GM12892 (cell line): ENCODE measurements at places on chromosomes 5 and 9.

DNA sequence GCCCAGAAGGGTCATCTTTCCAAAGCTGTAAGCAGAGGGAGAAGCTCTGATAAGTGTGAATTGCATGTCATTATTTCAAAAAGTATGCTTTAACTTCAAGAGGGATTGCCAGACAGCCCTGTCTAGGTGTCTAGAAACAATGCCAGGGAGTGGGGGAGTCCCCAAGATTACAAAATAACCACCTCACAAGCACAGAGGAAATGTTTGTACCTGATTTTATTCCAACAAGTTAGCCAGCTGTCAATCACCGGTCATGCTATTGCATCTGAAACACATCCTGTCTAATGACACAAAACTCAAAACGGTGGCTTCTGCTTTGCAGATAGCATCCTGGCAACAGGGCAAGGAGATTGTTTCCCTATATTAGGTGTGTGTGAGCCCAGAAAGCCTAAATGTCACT is 154.2 kb upstream of the WWC1 start:
- no peak for DNase-seq

DNA sequence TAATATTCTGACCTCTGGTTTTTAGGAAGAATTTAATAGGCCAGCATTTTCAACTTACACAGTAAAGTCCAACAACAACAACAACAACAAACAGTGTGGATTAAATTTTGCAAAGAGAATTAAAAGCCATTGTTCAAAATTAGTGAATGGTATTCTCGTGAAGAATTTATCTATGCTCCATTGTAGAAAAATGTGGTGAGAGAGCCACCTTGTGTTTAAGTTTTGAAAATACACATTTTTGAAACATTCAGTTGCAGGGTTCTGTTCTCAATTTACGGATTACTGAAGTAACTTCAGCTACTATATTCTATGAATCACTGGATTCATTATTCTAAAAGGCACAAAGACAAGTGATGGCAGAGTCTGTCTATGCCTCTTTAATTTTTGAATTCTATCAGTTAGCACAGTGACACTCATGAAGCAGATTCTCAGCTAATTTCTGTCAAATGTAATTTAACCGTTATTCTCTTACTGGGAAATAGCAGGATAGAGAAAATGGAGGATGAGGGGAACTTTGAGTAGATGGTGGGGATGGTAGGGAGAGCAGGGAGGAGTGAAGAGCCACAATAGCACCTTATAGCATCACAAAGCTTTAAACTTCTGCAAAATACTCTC is 11.0 kb downstream of the CCDC152 start:
- DNase-seq: no peak

- DNase-seq: no peak
These were observed 113.0 kb downstream of the SLF1 start for GRCh38 chr5:94731471-94731870.

- DNase-seq: no peak
These were observed 9.9 kb downstream of the ZNF622 start for GRCh38 chr5:16455668-16456067.

DNA sequence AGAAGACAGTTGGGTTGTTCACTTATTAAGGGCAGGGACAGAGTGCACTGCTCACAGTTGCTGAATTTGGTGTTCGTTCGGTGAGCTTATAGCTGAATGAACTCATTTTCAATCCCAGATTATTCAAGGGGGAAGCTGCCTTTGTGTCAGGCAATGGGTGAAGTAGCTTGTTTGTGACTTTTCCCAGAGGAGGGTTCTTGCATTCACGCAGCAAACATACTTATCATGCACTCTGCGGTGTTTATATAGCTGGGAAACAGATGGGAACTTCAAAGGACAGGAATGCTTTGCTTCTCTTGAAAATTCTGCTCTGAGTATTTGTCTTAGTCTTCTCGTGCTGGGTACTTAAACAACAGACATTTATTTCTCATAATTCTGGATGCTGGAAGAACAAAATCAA is 64.7 kb upstream of the ABCA1 start:
- DNase-seq: no peak

DNA sequence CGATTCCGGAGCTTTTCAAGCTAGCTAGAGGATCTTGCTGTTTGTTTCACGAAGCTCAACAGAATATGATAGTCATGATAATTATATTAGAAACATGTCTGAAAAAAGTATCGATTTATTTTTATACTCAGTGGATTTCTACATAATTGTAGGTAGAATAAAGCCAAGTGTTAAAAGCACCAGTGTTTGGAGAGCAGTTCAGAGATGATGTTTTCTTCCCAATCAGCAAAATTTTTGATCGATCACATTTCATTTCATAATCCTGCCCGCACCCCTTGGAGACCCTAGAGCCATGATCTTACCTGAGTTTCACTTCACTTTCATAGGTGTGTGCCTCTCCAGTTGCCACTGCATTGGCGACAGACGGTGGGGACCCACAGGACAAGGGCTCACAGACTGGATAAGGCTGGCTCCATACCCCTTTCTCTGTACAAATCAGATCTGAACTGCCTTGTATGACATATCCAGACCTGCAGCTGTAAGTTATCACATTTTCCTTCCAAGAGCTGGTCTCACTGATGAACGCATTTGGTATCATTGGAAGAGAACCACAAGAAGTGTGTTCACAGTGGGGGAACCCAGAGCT is 68.3 kb upstream of the TXNDC8 start:
- no peak for DNase-seq

DNA sequence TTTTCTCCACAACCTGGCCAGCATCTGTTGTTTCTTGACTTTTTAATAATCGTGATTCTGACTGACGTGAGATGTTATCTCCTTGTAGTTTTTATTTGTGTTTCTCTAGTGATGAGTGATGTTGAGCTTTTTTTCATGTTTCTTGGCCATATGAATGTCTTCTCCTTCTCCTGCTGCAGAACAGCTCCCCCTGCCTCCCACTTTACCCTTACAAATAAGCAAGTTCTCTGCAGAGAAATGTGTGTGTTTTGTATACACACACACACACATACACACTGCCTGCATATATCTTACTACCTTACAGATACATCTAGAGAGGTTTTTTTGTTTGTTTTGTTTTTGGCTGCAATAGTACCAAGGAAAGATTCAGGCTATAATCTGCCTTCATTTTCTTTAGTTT is 88.7 kb upstream of the PHF24 start:
- no peak for DNase-seq

GRCh38 chr9:92761686-92762085 is 2.9 kb downstream of the BICD2 start:
- no peak for DNase-seq

DNA sequence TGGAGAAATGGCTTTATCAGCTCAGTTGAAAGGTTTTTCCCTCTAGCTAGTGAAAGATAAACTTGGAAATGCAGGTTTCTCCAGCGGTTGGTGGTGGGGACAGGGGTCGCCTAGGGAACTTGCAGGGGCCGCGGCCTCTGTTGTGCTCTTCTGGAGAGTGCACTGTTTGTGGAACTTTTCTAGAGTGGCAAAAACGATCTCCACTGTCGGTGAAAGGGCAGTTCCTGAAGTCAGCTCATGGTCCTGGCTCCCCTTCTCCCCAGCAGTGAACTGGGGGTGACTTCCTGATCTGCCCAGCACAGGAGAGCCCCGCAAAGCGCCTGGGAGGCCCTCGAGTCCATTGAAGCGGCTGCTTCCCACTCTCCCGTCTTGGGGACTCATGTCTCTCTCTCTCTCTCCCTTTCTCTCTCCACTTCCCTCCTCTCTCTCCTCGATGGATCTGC is 3.2 kb downstream of the IRX1 start:
- DNase-seq: no peak

- DNase-seq: peak; percentile 9
These were observed 759.5 kb downstream of the TAF11L14 start for GRCh38 chr5:18393565-18394442.
